Inflammatory macrophage treated with lipopolysaccharide for 1 hour (primary cell): ENCODE measurements at places on chromosomes 13 and 19.

- peak; percentile 55 for DNase-seq
Measured at GRCh38 chr19:54481326-54481930, 8.3 kb upstream of the CDC42EP5 start.

DNA sequence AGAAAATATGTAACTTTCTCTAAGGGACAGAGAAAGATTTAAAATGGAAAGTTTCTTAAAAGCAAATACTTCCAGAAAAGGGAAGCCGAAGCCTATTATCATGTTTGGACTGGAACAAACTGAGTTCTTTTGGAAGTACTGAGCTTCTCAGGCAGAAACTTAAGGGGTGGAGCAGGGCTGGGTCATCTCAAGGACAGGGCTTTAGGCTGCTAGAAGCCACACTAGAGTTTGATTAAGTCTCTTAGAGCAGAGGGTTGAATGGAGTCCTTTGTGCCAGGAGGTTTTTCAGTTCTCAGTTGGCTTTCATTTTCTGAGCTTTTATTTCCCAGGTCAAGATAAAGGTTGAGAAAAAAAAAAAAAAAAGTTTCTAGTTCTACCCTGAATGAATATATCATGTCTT, 432.7 kb downstream of the SLITRK5 start:
- no peak for DNase-seq

- no peak for DNase-seq
Measured at GRCh38 chr13:38821770-38822551, 135.1 kb downstream of the FREM2 start.

DNA sequence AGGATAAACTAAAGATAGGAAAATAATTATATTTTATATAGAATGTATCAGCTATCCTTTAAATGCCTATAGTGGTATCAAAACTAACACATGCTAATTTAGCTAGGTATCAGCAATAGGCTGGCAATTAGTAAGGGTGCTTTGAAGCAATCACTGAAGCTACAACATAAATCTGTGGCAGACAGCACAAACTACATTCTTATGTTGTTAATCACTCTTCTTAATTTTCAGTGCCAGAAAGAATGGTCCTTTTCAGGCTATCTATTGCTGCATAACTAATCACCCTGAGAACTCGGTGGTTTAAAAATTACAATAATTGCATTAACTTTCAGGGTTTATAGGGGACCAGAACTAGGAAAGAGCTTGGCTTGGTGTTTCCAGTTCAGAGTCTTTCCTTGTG, 963.1 kb downstream of the EFNB2 start:
- no peak for DNase-seq

GRCh38 chr13:40640845-40641458, 25.5 kb downstream of the FOXO1 start:
- DNase-seq = no peak

DNA sequence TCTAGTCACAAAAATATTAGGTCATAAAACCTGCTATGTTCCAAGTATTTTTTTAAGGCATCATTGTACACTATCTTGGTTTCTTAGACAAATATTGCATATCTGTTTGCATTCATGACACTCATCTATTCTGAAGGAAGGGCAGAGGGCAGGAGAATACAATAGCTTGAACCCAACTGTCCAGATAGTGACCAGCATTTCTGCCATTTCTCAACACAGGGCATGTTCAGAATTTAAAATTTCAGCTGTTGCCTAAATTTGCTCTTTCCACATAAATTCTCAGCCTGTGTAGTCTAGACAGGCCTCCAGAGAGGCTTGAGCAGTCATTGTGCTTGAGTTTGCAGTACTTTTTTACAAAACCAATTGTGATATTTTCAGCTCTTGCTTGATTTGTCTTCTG, 119.5 kb downstream of the ZAR1L start:
- peak; percentile 5 for DNase-seq

GRCh38 chr13:74203576-74203975, 69.4 kb upstream of the KLF12 start:
- DNase-seq = no peak

- no peak for DNase-seq
Measured at GRCh38 chr19:54312011-54312410, 955 bp downstream of the LILRA5 start.

DNA sequence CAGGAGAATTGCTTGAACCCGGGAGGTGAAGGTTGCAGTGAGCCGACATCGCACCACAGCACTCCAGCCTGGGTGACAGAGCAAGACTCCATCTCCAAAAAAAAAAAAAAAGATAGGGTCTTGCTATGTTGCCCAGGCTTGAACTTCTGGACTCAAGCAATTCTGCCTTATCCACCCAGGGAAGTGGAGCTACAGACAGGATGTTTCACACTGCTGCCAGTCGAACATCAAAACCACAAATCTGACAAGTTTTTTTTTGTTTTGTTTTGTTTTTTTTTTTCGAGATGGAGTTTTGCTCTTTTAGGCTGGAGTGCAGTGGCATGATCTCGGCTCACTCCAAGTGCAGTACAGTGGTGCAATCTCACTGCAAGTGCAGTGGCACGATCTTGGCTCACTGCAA, 10.8 kb downstream of the XPO4 start:
- no peak for DNase-seq

- DNase-seq = no peak
Measured at GRCh38 chr13:98927951-98928927, 49.6 kb downstream of the DOCK9 start.

DNA sequence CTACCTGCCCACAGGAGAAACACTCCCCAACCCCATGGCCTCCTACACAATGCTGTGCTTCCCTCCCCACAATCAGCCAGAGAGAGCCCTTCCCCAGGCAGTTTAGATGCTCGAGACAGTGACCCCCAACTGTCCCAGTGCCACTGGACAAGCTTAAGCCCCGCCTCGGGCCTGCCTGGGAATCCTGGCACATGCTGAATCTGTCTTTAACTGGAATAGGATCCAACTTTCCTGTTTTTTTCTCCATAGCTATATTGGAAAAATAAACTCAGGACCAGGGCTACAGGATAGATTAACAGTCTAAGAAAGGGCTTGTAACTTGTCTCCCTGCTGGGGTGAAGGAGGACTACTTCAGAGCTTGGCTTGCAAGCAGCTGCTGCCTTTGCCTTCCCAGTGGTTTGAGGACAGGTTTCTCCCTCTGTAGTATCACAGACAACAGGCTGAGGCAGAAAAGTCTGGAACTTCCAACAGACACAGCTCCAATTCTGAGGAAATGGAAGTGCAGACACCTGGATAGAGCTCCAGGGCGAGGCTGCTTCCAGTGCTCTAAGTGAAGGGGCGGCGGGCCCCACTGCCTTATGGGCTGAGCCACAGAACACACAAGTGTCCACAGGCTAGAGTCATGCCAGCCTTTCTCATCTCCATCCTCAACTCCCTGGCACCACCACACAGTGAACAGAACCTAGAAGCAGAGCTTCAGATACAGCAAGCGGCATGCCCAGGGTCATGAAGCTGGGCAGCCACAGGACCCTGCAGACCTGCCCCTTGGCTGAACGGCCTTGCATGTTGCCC, 228.3 kb downstream of the TUBA3C start:
- DNase-seq = no peak

DNA sequence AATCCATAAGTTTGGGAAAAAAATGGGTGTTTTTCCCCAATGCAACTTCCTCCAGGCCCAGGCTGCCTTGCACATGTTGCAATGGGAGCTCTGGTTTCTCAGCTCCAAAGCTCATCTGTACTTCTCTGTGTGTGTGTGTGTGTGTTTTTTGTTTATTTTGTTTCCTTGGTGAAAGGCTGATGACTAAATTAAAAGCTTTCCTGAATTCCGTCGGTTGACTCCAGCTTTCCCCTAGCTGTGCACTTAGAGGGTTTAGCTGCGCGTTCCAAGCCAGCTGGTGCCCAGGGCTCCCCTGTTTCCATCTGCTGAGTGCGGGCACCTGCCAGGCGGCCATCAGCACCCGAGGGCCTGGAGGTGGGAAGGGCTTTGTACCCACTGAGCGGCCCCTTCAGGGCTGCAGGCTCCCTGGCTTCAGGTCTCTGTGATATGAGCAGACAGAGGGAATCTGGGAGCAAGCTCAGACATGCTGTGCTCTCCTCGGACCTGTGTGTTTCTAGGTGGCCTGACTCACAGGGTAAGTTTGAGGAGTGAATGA, 129.1 kb upstream of the SOX1 start:
- DNase-seq = no peak

DNA sequence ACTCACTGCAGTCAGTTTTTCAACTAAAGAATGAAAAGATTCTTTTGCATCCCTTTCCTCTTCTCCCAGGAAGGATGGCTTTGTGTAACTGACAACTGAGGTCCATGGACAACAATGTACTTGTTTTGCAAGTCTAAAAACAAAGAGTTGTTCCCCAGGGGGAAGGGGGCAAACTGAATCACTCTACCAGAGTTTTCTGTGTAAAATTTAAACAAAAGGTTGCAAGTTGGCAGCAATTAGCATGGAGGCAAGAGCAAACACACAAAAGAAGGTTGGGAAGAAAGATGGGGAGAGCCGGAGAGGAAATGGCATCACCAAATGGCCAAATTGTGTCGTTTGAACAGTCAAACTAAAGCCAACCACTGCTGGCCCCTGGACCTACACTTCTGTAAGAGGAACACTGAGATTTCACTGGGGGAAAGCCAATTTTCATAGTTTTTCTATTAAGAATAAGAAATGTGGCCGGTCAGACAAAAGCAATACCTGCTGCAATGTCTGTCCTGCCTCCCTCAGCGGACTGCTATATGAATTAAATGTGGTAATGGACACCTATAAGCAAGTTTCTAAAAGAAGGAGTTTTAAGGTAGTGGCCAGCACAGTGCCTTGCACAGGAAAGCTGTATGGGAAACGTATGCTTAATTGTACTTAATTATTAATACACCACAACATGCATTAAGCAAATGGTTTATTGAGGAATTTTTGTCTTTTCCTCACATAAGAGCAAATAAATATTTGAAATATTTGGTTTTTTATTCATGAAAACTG, 16.1 kb upstream of the SACS start:
- no peak for DNase-seq

GRCh38 chr13:21849323-21849722, 178.4 kb downstream of the FGF9 start:
- DNase-seq = peak; percentile 4

GRCh38 chr13:93227280-93227877, 772 bp downstream of the GPC6 start:
- no peak for DNase-seq

- peak; percentile 47 for DNase-seq
Measured at GRCh38 chr13:76992548-76993001, 694 bp downstream of the CLN5 start.

DNA sequence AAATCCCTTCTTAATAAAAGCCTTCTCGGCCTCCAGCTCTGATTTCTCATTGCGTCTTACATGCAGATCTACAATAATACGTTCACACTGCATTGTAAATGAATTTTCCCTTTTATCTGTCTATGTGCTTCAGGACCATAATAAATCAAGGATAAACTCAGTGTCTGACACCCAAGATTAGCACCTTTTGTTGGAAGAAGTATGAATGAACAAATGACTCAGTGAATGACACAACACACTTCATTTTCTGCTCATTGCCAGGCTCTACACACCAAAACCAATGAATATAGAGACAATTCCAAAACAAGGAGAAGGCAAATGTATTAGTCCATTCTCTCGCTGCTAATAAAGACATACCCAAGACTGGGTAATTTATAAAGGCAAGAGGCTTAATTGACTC, 1224.4 kb downstream of the EFNB2 start:
- DNase-seq = no peak

- no peak for DNase-seq
Measured at GRCh38 chr13:112734696-112735547, 45.1 kb downstream of the ATP11A start.

- DNase-seq = no peak
Measured at GRCh38 chr13:104967836-104968630, 1567.4 kb downstream of the EFNB2 start.

DNA sequence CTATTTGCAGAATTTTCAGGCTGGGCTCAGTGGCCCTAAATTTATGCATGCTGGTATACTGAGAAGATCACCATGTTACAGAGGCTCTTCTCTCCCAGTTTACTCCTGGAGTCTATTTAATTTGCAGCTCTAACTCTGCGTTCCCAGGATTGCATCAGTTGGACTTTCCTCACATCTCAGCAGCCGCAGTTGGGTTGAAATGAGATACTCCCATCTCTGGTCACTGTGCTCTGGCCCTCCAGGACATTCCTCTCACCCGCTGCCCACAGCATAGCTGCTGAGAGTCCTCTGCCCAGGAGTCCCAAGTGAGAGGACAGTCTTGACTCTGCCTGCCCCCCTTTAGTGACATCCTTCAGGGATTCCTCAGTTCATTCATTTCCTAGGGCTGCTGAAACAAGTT, 150.9 kb downstream of the LACC1 start:
- DNase-seq = no peak
